ENCODE measurements at places on chromosomes 7 and 10.

GRCh38 chr7:25738528-25738927 is 413.5 kb upstream of the NFE2L3 start:
- no peak for DNase-seq

DNA sequence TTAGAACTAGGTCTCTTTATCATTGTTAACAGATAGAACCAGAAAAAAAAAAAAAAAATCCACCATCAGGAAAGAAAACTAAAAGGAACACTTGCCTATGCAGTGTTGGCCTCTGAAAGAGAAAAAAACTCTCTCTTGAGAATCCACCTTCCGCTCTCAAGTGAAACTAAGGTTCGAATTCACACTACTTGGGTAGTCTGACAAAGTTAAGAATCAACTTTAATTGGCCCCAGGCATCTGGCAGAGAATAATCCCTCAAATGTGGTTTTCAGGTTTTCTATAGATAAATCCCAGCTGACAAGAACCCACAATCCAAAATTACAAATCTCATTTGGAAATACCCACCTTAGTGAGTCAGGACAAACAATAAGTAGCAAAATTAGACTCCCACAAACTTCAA is 199.7 kb upstream of the LRRN3 start:
- no peak for DNase-seq

GRCh38 chr7:127658970-127659630 is 7.1 kb downstream of the SND1 start:
- peak; percentile 63 for DNase-seq

- no peak for DNase-seq
These were observed 40.2 kb upstream of the RSU1 start for GRCh38 chr10:16857419-16857818.

DNA sequence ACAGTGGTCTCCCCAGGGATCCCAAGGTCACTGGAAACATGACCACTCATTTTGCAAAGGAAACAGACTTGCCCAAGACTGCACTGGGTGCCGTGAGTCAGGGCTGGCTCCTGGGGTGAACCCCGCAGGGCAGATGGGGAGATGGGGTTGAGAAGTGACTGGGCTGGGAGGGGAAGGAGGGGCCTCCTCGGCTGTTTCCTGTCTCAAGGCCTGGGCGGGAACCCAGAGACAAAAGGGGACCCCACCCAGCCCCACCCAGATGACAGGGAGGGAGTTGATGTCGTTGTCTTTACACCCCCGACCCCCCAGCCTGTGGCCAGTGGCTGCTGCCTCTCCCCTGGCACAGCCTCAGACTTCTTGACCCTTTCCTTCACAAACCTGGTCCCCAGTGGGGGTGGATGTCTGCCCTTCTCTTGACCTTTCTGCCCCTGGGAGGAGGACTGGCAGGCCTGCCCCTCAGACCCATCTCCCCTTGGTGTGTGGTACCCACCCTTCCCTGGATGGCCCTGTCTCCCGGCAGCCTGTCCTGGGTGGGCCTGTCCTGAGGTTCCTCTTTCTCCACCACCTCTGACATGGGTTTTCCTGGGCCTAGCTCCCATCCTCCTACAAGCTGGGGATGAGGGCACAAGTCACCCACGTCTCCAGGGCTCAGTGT is 1.4 kb downstream of the MYO1G start:
- DNase-seq = peak; percentile 90

DNA sequence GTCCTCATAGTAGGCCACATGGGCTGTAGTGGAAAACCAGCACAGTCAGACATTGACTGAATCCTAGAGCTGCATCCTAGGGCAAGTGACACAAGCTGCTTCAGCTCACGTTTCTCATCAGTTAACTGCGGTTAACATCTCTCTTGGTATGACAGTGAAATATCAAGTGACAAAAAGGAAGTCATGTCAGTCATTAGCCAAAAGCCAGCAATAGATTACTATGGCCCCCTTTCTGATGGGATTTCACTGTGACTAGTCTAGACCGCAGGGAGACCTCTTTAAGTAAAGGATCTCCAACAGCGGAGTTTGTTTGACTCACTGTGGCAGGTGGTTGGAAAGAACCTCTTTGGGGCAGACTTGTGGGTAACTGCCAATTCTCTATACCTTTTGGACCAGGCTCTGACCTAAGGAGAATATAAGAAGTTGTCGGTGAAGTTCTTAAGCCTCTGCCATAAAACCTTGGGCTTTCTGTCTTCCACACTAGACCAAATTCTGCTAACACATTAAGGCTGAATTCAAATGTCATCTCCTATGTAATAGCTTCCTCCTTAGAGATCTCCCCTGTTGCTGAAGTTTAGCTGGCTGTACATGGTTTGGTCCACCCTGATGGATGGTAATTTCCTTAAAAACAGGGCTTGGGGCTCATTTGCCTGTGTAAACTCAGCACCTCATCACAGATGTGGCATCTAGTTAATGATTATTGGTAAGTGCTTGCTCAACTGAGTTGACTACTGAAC is 115.3 kb downstream of the SGMS1 start:
- DNase-seq = no peak

DNA sequence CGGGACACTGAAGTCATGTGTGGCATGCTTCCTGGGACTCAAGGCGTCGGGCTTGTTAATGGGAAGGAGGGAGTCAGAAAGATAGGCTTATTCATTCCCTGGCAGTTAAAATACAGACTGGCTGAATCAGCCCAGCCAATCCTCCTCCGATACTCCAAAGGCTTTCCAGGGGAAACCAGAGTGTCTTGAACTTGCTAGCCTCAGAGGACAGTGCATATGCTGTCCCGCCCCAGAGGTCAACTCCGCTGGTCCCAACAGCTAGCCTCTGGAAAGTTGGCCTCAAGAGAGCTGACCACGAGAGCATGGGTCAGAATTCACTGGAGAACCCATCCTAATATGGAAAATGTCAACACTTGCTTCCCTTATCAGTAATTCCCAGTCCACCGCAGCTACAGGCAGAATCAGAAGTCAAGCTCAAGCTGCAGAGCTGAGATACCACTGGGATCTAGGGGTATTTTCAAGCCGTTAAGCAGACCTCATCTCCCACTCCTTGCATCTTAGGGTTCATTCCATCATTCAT is 43.0 kb downstream of the ELMO1 start:
- no peak for DNase-seq

GRCh38 chr7:16463520-16463919 is 2.0 kb downstream of the SOSTDC1 start:
- no peak for DNase-seq

GRCh38 chr10:132408823-132409666 is 12.0 kb downstream of the PWWP2B start:
- DNase-seq = no peak

DNA sequence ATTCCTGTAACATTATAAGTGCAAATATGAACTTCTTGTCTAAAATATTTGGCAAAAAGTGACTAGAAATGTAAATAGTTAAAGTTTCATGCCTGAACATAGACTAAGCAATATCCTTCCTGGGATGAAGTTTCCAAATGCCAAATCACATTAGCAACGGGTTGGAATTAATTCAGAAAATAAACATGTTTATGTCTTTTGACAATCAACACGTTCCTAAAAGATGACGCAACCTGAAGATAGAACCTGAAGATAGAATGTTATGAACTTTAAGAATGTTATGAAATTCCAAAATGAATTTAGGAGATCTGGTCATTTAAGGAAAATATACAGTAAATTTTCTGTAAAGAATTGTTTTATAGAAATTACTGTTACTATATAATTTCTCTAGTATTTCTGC is 9.2 kb downstream of the LAMB4 start:
- no peak for DNase-seq

GRCh38 chr10:74371696-74372095 is 220.7 kb downstream of the ADK start:
- no peak for DNase-seq

DNA sequence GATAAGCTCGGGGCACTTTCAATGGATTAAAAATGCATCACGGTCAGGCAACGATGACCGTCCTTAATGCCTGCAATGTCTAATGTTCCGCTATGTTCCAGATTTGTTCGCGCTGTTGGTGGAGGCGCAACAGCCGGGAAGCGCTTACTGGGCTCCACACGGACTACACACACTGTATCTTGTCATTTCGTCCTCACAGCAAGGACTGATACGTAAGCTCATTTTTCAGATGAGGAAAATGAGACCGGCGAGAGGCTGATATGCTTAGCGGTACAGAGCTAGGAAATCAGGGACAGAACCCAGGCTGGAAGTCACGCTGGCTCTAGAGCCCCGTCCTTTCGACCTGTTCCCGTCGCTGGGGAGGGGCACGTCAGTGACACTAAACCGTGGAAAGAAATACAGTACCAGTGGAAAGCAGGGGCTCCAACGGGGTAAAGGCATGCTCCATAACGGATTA is 670 bp downstream of the TPK1 start:
- DNase-seq = peak; percentile 46

GRCh38 chr7:114865564-114865963 is 56.3 kb upstream of the MDFIC start:
- peak; percentile 60 for DNase-seq

DNA sequence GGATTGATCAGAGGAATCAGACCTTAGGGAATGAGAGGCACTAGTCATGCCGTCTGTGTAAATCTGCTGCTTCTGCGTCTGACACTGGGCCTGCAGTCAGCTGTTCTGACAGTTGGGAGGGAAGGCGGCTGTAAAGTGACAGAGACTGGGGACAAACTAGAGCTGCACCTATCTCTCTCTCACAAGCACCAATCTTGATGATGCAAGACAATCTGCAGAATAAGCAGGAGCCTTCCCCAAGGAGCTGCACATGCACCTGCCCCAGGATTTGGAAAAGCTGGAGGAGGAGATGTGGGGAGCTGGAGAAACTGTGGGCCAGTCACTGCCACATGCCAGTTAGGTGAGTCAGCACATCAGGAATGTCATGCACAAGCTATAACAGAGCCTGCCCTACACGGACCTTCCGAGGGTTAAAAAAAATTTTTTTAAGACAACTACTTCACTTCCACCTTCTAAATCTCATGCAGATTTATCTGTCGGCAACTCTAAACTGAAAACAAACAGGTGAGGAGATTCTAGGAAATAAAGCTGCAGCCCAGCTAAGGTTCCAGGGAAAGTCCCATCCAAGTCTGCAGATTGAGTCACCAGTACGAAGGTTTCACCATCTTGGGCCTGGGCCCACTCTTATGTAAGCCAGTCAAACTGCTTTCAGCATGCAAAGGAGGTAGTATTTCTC is 39.2 kb downstream of the ENO4 start:
- DNase-seq = peak; percentile 53

- no peak for DNase-seq
These were observed 1.1 kb downstream of the TET1 start for GRCh38 chr10:68560943-68561864.

GRCh38 chr10:102775201-102775934 is 31.6 kb downstream of the WBP1L start:
- no peak for DNase-seq

GRCh38 chr10:34405611-34406462 is 409.3 kb downstream of the PARD3 start:
- no peak for DNase-seq

- no peak for DNase-seq
These were observed 58.5 kb upstream of the UBE3C start for GRCh38 chr7:157080111-157080730.

GRCh38 chr7:51142741-51143385 is 173.7 kb downstream of the COBL start:
- DNase-seq = no peak

DNA sequence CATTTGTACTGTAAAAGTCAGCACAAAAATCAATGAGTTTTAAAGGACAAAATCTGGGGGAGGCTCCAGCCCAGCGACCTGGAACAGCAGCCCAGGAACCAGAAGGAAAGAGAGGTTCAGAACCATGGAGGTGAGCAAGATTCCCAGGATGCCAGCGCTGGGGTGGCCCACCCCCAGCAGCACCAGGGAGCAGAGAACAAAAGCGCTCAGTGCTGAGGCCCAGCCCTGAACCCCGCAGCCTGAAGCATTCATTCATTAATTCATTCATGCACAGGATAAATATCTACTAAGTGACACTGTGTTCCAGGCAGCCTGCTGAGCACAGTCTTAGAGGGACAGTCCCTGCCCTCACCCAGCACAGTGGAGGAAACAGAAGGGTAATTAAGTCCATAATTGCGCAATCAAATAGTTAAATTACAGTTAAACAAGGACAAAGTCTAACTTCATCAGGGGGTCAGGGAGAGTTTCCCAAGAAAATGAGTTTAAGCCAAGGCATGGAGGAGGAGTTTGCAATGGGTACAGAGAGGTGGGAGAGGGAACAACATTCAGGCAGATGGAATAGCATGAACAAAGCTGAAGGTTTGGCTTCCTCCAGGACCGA is 202.3 kb downstream of the GRID1 start:
- no peak for DNase-seq

DNA sequence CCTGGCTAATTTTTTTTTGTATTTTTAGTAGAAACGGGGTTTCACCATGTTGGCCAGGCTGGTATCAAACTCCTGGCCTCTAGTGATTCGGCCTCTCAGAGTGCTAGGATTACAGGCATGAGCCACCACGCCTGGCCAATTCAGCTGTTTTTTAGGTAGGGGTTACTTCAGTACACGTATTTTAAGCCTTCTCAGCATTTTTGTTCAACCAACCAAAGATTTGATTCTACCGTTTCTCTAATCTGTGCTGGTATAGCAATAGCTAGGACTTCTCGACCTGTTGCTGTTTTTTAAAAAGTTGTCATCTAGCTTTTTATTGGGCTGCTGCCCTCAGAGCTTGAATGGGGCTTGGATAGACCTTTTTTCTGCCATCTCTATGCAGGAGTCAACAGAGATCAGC is 34.9 kb downstream of the PROSER2 start:
- DNase-seq = no peak

- no peak for DNase-seq
These were observed 36.0 kb upstream of the ARHGAP21 start for GRCh38 chr10:24759672-24760071.

GRCh38 chr10:48206482-48207250 is 67.8 kb downstream of the FRMPD2 start:
- no peak for DNase-seq

DNA sequence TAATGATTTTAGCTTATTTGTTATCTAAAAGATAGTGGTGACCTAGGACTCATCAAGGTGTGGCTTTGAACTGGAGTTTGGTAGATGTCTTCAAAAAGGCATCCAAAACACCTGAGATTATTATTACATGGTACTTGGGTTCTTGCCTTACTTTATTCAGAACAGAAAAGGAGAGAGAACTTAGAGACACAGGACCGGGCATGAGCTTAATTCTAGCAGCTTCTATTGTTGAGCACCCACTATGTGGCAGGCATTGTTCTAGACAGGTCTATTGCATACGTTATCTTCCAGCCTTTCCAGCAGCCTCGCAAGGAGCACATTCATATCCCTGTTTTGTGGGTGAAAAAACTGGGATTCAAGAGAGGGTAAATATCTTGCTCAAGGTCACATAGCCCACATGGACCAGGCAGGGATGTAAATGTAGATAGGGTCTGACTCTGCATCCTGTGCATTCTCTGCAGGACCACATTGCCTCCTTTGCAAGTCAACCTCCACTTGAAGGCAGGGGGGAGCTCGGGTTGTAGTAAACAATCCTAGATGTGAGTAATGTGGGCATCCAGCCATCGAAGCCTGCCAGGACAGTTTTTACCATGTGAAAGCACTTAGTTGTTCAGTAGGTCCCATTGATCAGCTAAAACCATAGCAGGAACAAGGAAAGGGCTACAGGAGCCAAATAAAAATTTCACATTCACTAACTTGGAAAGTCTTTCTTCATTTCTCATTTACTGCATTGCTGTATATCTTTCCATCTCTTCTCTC is 551.4 kb downstream of the LRMDA start:
- DNase-seq = no peak

- no peak for DNase-seq
These were observed 255.5 kb downstream of the MAD1L1 start for GRCh38 chr7:1977059-1977875.

- peak; percentile 96 for DNase-seq
These were observed 27.8 kb upstream of the ITGB1 start for GRCh38 chr10:32985775-32986350.
